GOT3 (cell line): ENCODE measurements at places on chromosomes 6 and 20.

GRCh38 chr6:55694148-55694547, 115.2 kb upstream of the HMGCLL1 start:
- DNase-seq = no peak

- DNase-seq = no peak
These were observed 25.9 kb downstream of the MRS2 start for GRCh38 chr6:24428615-24429014.

DNA sequence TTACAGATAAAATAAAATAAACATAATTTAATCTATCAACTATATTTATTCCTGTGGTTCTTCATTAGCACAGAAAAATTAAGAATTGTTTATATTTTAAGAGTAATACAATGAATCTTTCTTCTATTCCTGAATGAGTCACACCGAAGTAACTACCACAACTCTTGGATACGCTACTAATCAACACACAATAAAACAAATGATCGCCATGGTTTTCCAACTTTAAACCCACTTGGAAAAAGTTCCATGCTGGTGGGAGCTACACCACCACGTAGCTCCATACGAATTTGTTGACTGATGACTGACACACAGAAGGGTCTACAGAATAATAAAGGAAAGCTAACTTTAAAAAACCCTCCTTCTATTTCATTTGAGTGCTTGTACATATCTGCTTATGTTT, 135.8 kb upstream of the NEDD9 start:
- no peak for DNase-seq

DNA sequence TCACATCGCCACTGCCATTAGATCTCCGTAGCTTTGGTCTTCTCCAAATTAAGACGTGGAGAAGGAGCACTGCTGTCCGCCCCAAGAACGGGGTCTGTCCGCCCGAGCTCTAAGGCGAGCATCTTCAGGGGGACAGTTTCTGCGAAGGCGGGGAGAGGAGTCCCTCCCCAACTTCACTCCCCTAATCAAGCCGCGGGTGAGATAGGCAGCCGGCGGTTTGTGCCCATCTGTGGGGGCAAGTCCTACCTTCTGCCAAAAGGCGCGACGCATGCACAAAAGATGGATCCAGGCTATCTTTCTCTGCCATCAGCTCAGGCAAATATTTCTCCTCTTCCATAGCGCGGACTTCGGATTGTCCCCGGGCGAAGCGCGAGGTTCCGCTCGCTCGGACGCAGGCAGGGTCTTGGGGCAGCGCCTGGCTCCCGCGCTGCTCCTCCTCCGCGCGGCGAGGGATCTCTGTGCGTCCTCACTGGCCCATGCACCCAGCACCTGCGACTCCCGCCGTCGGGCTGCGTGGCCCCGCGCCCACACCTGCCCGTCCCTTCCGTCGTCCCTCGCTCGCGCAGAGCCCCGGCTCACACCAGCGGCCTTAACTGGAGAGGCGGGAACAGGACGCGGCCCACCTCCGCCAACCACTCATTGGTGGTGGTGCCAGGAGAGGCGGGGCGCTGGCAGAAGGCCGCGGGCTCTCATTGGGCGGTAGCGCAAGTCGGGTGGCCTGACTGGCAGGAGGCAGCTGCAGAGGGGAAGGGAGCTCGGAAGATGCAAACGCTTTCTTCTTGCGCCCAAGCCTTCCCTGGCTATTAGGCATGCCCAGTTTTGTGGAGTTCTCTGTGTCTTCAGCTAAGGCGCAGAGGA, at the start of gene KHDRBS2:
TSS of gene KHDRBS2 (minus strand) at position 614 of the 858 bp plus-strand sequence.
- no peak for DNase-seq

- no peak for DNase-seq
These were observed 82.3 kb upstream of the RIPOR2 start for GRCh38 chr6:25017932-25018567.

DNA sequence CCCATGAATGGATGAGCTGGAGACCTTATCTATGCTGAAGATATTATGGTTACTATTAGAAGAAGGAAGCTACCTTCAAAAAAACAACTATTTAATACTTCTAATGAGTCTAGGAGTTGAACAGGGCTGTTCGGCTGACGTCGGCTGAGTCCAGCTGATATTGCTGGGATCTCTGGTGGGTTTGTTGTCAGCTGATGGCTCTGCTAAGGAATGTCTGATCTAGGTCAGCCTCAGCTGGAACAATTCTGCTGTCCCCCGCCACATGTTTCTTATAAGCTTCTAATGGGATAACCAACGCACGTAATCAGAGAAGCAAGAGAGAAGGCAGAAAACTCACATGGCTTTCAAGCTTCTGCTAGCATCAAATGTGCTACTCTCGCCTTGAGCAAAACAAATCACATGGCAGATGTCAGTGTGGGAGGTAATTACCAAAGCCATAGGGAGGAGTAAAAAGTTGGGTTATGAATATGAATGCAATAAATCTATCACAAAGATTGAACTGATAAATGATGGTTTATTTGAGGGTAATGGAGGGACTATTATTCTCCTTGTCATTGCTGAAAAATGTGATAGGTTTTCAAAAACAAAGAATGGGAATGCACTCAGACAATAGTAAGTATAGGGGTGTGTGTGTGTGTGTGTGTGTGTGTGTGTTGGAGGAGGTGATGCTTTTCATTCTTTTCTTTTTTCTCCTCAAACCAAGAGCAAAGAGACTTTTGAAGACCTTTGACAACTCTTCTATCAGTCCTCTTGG, 71.5 kb downstream of the BTBD3 start:
- DNase-seq = no peak

DNA sequence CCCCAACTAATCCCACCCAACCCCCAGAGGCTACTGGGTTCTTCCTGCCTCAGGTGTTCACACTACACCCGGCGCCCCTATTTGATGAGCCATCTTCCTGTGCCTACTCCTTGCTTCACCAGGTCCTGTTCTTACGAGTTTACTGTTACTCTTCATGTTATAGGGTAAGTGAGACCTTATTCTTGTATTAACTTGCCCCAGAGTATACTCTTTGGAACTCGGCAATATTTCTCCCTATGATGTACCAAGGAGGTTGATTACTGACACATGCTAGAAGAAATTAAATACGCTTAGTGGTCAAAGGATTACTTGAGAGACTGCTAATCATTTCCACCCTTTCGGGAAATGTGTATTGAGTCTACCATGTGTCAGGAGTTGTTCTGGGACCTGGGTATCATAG, 8.9 kb downstream of the RING1 start:
- no peak for DNase-seq

DNA sequence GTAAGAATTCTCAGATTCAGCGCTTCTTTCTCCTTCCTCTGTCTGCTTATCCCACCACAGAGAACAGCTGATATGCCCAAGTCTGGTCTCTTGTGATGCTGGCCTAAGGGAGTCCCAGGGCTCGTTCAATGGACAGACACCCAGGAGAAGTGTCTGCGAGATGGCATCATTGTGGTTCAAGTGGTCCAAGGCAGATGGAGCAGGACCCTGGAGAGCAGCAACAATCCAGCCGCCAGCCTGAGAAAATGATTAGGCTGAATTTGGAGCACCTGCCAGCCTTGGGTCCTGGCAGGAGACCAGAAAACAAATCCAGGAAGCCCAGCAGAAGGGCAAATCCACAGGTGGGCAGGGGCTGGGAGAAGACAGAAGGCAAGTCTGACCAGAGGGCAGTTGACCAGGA, 145.8 kb downstream of the PTPRT start:
- DNase-seq = no peak

GRCh38 chr6:14141351-14142062, 23.9 kb downstream of the CD83 start:
- DNase-seq = no peak

DNA sequence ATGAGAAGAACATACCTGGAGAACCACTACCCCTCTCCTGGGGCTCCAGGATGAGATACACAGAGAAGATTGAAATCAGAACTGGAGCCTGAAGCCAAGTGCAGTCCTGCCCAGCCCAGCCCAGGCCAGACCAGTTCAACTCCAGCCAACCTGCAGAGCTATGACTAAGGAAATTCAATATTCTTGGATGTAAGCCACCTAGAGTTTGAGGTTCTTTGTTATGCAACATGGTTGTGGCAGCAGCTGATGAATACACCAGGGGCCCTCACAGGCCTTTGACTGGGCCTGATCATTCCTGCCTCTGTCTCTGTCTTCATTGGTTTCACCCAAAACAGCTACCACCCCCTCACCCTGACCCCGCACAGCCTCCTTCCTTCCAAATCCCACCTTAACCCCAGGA, 167.8 kb downstream of the LRFN2 start:
- DNase-seq = no peak
